ENCODE measurements at places on chromosomes 4 and X. TPM values are rescaled to one million over a fixed set of nuclear protein-coding genes. Genes with fewer than 3 reads are reported as not detected.
A peak's percentile ranks its signal among the peaks of the same experiment; 100 is the strongest.

DNA sequence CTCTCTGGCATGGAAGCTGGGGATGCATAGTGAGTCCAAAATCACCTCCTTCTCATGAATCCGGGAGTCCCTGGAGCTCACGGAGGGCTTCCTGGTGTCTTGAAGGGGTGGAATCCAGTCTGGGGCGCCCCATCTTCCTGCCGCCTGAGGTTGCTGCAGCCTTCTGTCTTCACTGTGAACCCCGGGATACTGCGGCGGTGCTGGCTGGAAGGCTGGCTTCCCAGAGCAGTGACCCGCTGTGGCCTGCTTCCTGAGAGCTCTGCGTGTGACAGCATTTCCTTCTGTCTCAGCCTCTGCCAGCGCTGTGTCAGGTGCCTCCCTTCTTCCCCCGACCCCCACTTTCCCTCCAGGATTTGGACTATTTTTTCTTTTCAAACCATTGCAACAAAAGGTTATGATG, 98.8 kb upstream of the STOX2 start:
- DNase-seq: no peak
- no peaks in the 10 kb centered on the region for H3K4me1 ChIP-seq
- H3K4me3 ChIP-seq: no peak overlapping the region
- no peaks in the 10 kb centered on the region for H3K36me3 ChIP-seq
- no peak overlapping the region for H3K27ac ChIP-seq
- peaks cover 18% of the 10 kb centered on the region for H3K27me3 ChIP-seq

- no peak overlapping the region for H3K4me3 ChIP-seq
- peaks cover 10% of the 10 kb centered on the region for H3K27me3 ChIP-seq
- no peak for DNase-seq
- no peak overlapping the region for H3K27ac ChIP-seq
- H3K4me1 ChIP-seq: no peaks in the 10 kb centered on the region
Measured at GRCh38 chr4:8044699-8045098, 105.0 kb upstream of the AFAP1 start.

DNA sequence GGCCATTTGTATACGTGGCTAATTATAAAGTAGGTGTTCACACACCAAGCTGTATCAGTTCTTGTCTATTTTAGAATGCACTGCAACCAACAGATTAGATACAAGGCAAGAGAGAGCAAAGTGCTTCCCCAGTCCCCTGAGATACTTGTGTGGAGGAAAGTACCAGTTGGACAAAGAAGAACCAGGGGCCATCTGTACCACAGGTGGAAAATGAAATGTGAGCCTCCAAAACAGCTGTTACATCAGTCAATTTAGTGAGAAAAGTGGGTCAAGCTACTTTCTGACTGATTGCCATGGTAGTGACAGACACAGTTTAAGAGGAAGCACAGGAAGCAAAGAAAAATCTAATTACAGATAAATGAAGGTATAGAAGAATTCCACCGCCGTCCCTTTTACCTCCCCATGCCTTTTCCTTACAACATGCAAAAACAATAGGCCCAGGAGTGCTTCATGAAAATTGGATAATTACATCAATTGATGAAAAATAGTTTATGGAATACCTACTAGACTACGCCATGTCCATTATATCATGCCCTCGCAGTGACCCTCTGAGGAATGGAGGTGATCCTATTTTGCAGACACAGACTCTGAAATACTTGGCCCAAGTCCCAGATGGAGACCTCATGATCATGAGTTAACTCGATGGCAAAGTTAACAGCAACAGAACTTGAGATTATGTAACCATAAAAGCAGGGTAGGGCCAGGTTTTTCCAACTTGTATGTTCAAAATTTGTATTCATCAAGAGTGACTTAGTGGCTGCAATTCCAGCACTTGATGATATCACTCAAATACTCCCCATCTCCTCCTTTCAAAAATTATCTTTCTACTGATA, 15.8 kb downstream of the SMPX start:
- H3K4me1 ChIP-seq: no peaks in the 10 kb centered on the region
- H3K36me3 ChIP-seq: no peaks in the 10 kb centered on the region
- H3K27ac ChIP-seq: no peak overlapping the region
- no peak overlapping the region for H3K4me3 ChIP-seq

- H3K27me3 ChIP-seq: no peaks in the 10 kb centered on the region
- H3K4me3 ChIP-seq: no peak overlapping the region
- DNase-seq: no peak
- H3K27ac ChIP-seq: no peak overlapping the region
Measured at GRCh38 chr4:185787926-185788679, 23.9 kb downstream of the SORBS2 start.

DNA sequence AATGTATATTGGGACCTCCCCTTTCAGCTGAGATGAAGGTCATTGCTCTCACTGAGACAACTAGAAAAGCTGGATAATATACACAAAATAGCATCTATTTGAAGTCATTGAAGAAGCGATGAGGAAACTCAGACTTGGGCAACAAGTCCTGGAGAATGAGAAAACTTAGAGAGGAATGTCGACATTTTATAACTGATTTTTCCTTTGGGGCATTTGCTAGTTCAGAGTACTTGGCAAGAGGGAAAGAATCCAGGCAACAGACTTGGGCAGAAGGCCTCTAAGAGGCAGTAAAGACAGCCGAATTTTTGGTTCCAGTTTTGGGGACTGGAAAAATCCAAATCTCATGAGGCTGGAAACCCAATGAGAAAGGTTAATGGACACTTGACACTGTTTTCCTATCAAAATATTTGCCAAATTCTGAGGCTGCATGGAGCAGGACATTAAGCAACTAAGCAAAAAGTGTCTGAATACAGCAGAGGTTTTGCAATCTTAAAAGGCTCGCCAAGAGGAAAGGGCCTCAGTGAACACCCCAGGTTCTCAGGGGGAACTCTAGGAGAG, 21.0 kb upstream of the ANXA5 start:
- H3K4me3 ChIP-seq: no peak overlapping the region
- peaks cover 41% of the 10 kb centered on the region for H3K27me3 ChIP-seq
- H3K36me3 ChIP-seq: no peaks in the 10 kb centered on the region
- H3K4me1 ChIP-seq: no peaks in the 10 kb centered on the region

GRCh38 chr4:56128213-56128612, 179.5 kb downstream of the CEP135 start:
- H3K4me3 ChIP-seq: no peak overlapping the region
- H3K27me3 ChIP-seq: peaks cover 6% of the 10 kb centered on the region
- H3K36me3 ChIP-seq: no peaks in the 10 kb centered on the region
- H3K4me1 ChIP-seq: no peaks in the 10 kb centered on the region

- DNase-seq: no peak
- H3K27ac ChIP-seq: no peak overlapping the region
- H3K27me3 ChIP-seq: no peaks in the 10 kb centered on the region
- no peak overlapping the region for H3K4me3 ChIP-seq
Measured at GRCh38 chrX:39150220-39150619, 349.0 kb downstream of the MID1IP1 start.

DNA sequence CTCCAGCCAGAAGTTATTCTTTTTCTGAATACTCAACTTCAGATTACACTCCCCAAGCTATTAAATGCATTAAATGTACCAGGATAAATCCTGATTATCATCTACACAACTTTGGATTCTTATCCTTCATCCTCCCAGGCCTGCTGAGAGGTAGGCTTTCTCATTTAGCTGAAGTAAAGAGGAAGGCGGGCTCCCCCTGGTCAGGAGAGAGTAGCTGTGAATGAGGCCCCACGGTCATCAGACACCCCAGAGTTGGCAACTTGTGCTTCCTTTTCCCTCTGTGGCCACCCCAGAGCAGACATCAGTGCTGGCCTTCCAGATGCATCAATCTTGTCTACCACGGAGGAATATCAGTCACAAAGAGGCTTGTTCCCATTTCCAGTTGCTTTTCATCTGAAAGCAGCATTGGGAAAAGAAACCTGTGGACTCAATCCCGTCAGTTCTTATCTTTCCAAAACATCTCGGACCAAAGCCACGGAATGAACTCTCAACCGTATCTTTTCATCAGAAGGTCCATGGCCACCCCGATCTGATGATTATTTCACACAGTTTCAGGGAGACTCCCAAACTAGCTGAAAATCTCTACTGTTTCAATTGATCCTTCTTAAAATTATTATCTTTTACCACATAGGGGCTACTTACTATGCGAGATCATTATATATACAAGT, 79.2 kb downstream of the FBXO8 start:
- no peak overlapping the region for H3K27ac ChIP-seq
- H3K27me3 ChIP-seq: peaks cover 31% of the 10 kb centered on the region
- no peak for DNase-seq
- H3K4me3 ChIP-seq: no peak overlapping the region

DNA sequence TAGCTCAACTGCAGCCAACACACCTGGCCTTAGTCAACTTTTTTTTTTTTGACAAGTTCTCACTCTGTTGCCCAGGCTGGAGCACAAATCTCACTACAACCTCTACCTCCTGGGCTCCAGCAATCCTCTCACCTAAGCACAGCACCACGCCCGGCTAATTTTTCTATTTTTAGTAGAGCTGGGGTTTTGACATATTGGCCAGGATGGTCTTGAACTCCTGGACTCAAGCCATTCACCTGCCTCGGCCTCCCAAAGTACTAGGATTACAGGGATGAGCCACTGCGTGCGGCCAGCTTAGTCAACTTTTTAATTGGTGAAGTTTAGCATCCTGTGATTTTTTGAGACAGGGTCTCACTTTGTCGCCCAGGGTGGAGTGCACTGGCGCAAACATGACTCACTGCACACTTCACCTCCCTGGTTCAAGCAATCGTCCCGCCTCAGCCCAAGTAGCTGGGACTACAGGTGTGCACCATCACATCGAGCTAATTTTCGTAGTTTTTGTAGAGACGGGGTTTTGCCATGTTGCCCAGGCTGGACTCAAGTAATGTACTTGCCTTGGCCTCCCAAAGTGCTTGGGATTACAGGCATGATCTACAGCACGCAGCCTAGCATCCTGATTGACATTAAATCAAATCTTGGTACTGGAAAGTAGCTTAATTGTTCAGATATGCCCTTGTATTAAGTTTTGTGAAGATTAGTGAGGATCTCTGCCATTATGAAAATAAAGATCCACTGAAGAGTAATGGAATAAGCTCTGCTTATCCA, 8.3 kb downstream of the HNRNPDL start:
- H3K4me1 ChIP-seq: peaks cover 40% of the 10 kb centered on the region
- peaks cover 53% of the 10 kb centered on the region for H3K36me3 ChIP-seq
- no peak overlapping the region for H3K4me3 ChIP-seq
- H3K27ac ChIP-seq: no peak overlapping the region
- DNase-seq: no peak

DNA sequence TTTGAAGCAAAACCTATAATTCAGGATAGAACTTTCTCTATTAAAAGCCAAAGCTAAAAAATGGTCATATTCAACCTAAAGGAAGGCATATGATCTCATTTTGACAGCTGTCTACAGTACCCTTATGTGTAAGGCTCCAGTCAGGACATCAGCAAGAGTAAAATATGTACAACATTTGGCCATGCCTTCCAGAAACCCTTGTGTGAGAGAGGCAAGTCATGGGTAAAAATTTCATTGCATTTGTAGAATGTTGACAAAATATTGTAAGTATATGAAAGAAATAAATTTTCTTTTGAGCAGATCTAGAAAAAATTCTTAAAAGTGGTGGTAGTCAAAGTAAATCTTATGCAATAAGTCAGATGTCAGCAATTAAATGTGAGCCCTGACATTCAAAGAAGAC, 132.3 kb downstream of the SLC39A8 start:
- no peak for DNase-seq
- H3K36me3 ChIP-seq: no peaks in the 10 kb centered on the region
- H3K27ac ChIP-seq: no peak overlapping the region

GRCh38 chr4:168538632-168539031, 41.8 kb downstream of the PALLD start:
- no peak overlapping the region for H3K27ac ChIP-seq
- no peak for DNase-seq
- no peak overlapping the region for H3K4me3 ChIP-seq
- H3K4me1 ChIP-seq: no peaks in the 10 kb centered on the region
- H3K36me3 ChIP-seq: no peaks in the 10 kb centered on the region

DNA sequence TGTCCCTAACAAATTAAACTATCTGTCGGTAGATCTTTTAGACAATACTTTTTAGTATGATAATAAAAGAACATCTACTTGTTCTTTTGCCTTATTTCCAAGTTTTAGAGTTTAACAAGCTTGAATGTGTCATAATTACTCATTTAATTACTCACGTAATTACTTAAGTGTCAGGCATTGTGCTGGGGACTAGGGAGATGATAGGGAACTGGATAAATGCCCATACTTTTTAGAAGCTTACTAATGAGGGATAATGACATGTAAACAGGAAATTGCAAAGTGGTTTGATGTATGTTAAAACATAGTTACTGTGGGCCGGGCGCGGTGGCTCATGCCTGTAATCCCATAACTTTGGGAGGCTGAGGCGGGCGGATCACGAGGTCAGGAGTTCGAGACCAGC, 158.3 kb downstream of the DMD start:
- no peak overlapping the region for H3K27ac ChIP-seq
- no peak for DNase-seq
- no peaks in the 10 kb centered on the region for H3K36me3 ChIP-seq
- no peaks in the 10 kb centered on the region for H3K4me1 ChIP-seq
- no peaks in the 10 kb centered on the region for H3K27me3 ChIP-seq
- no peak overlapping the region for H3K4me3 ChIP-seq

DNA sequence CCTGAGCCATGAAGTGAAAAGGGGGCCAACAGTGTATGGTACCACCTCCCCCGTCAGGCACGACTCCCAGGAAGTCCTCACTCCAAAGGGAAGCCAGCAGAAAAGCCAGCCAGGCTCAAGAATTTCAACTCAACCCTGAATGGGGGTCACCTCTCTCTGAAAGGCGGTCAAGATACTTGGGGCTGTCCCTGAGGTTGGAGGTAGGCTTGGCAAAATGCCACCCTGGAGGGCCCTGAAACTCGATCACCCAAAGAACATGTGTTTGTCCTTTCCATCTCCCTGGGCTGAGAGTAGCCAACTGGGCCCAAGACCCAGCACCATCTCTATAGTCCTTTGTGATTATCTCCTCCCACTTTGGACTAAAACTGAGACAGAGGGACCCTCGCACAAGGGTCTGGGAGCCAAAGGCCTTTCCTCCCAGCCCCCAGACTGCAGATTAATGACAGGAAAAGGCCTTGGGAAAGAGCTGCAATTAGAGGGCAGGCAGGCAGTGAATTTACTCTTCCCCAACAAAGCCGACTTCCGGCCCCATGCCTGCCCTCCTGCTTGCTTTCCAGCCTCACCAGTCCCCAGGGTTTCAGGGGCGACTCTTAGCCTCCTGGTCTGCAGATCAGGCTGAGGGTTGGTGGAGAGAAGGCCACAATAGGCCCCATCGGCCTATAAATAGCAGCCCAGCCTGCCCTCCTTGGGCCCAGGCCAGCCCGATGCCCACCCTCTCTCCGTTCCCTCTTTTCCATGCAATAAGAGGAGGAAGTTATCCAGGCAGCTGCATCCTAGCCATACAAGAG, 5.6 kb downstream of the SASH3 start:
- H3K27me3 ChIP-seq: no peaks in the 10 kb centered on the region
- H3K4me1 ChIP-seq: peaks cover 46% of the 10 kb centered on the region
- H3K27ac ChIP-seq: peak overlapping the region; percentile 84
- peak overlapping the region; percentile 74 for H3K4me3 ChIP-seq
- H3K36me3 ChIP-seq: peaks cover 82% of the 10 kb centered on the region

DNA sequence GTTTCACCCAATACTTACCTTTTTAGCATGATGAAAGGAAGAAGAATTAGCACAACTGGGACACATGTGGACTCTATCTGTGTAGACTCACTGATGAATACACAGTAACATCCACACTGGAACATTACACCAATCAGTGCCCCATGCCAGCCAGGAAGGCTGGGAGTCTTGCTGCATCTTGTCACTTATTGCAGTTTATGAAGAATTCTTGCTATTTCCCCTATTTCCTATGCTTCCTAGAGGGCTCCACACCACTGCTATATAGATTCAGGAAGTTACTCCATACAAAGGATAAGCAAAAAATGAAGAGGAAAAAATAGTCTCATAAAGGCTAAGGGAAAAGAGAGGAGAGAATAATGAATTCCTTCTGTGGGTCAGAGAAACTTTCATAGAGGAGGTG, 201.0 kb downstream of the CAMK2D start:
- peaks cover 34% of the 10 kb centered on the region for H3K4me1 ChIP-seq
- no peaks in the 10 kb centered on the region for H3K27me3 ChIP-seq
- H3K4me3 ChIP-seq: no peak overlapping the region
- peaks cover 22% of the 10 kb centered on the region for H3K36me3 ChIP-seq

VBP1 gene
- total RNA-seq: 64.2 TPM

SAP30 gene
- total RNA-seq: 21.0 TPM

RGN gene
- not detected for total RNA-seq

Data from activated CD8-positive, alpha-beta T cell treated with anti-CD3 and anti-CD28 coated beads, Interleukin-2, amount 10 ng/mL, durations not matched to agents 7 days and 5 days (primary cell).